ENCODE measurements at places on chromosomes 16 and 17. TPM values are rescaled to one million over a fixed set of nuclear protein-coding genes. Genes with fewer than 3 reads are reported as not detected.

DNA sequence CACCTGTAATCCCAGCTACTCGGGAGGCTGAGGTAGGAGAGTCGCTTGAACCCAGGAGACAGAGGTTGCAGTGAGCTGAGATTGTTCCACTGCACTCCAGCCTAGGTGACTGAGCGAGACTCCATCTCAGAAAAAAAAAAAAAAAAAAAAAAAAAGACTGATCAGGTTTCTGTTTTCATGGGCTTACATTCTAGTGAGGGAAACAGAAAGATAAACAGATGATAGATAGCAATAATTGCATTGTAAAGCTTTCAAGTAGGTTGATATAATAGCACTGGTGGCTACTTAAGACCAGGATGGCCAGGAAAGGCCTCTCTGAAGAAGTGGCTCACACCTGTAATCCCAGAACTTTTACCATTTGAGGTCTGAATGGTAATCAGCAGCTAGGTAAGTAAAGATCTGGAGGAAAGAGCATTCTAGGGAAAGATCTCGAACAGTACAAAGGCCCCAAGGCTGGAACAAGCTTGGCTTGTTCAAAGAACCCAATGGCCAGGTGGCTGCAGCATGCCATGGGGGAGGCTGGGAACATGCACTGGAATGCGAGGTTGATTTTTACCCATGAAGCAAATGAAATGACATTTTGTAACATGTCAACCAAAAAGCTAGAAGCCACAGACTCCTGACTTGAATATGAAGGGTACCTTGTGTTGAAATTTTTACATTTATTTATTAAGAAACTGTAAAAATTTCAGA, 108.3 kb upstream of the DHX40 start:
- no peaks in the 10 kb centered on the region for H3K27me3 ChIP-seq
- no peak for DNase-seq
- no peaks in the 10 kb centered on the region for H3K4me1 ChIP-seq
- no peaks in the 10 kb centered on the region for H3K36me3 ChIP-seq

TEX19 gene
- total RNA-seq, result not detected

DNA sequence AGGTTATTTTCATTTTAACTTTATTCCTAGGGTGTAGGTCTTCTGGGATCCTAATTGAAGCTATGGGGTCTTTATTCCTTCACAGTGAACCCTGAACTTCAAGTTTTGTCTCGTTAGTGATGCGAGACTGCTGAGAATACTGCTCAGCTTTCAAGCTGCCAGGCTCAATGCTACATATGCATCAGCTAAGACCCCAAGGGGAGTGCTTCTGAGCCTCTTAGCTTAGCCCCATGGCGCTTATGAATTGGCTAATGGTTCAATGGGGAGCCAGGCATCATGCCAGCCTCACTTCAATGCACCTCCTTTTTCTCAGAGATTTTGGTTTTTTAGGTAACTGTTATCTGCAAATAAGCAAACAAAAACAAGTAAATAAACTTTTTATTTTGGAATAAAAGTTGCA, 94.1 kb upstream of the SIAH1 start:
- H3K27me3 ChIP-seq, result no peaks in the 10 kb centered on the region
- no peak overlapping the region for H3K4me3 ChIP-seq
- DNase-seq, result no peak
- no peak overlapping the region for H3K27ac ChIP-seq
- H3K36me3 ChIP-seq, result no peaks in the 10 kb centered on the region

GNAO1 gene
- 0.53 TPM for total RNA-seq

GRCh38 chr17:1640329-1641064, 5.0 kb downstream of the SCARF1 start:
- no peak overlapping the region for H3K27ac ChIP-seq
- H3K27me3 ChIP-seq, result no peaks in the 10 kb centered on the region
- no peaks in the 10 kb centered on the region for H3K36me3 ChIP-seq
- H3K4me3 ChIP-seq, result no peak overlapping the region
- no peak for DNase-seq
- peaks cover 6% of the 10 kb centered on the region for H3K4me1 ChIP-seq

All from ascending aorta (tissue), 2 donors.